ENCODE measurements at places on chromosomes 2 and 18.

- DNase-seq = no peak
Observed at GRCh38 chr2:26891-27290, 19.4 kb downstream of the FAM110C start.

DNA sequence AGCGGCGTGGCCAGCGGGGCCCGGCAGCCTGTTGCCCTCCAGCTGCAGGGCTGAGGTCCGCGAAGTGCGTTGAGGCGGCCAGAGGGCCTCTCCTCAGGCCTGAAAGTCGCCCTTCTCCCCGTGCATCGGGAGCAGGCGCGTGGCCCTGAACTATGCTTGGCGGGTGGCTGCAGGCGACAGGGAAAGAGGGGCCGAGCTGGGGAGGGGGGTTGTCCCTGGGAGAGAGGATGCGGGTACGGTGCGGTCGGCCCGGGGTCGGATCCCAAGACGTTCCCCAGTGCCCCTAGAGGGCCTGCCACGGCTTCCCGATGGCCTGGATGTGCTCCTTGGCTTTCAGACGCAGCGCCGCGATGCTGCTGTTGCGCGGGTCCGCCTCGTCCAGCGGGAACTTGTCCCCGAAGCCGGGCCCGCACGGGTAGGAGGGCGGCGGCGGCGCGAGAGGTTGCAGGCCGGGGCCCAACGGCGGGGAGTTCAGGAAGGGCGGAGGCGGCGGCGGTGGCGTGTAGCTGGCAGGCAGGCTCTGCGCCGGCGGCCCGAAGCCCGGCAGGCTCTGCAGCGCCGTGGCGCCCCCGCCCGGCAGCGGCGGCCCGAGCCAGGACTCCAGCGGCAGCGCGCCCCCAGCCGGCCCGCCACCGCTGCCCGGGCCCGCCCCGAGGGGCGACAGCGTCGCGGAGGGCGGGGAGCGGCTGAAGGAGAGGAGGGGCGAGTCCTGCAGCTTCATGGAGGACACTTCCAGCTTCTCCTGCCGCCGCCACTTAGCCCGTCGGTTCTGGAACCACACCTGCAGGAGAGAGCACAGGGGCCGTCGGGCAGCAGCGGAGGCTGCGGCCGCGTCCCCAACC lies 4.3 kb downstream of the RAX start:
- DNase-seq = peak; percentile 77

DNA sequence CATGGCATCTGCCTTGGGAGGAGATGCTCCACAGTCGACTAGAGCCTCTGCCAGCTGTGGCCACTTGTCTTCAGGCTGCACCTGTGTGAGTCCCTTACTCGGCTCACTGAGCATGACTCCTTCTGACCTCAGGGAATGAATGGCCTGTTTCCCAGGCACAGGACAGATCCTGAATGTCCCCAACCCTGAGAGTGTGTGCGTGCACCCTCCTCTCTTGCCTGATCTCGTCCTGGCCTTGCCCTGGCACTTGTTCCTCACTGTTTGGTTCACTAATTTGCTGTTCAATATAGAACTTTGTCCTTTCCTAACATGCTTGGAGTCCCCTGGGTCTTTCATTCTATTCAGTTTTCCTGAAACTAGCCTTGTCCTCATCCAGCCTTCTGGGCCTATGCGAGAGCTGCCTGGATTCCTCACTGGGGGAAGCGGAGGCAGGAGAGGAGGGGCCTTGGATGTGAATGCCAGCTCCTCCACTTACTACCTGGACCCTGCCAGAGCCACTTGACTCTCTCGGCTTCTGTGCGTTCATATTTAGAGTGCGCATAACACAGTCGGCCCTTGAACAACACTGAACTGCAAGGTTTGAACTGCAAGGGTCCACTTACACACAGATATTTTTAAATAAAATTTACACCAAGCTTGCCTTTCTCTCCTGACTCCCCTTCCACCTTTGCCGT lies 184.8 kb downstream of the ACKR3 start:
- DNase-seq = no peak

DNA sequence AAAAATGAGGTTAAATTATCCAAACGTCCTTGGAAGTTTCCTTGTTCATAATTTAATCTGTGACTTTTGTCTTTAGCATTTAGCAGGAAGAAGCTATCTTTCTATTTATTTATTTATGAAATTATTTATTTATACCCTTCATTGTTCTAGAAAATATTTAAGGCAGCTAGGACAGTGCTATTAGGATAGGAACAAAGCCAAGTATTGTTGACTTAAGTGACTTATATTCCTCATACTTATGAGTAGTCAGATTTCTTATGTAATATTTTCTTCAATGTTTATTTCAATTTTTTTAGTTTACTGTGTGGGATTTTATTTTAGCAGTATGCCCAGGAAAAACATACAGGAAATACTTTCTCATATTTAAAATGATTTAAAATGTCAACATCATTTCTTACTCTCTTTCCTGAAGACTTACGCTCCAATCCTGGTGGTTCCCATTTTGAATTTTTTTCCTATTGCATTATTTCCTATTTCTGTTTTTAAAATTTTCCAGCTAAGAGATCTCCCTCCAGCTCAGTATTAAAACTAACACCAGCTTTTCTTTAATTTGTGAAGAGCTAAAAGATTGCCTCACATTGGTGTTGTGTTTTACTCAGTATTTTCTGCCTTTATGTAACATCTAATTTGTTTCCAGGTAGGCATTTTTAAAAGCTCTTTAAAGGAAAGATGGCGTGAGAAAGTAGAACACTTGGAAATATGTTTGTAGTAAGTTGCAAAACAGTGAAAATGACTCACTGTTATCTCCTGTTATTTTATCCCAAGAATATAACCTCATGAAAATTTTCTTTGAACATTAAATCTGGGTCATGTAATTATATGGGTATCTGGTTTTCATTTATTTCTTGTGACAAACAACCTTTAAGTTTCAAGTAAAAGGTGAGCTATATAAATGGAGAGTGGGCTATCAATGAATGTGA lies 32.2 kb downstream of the MAPRE2 start:
- no peak for DNase-seq

DNA sequence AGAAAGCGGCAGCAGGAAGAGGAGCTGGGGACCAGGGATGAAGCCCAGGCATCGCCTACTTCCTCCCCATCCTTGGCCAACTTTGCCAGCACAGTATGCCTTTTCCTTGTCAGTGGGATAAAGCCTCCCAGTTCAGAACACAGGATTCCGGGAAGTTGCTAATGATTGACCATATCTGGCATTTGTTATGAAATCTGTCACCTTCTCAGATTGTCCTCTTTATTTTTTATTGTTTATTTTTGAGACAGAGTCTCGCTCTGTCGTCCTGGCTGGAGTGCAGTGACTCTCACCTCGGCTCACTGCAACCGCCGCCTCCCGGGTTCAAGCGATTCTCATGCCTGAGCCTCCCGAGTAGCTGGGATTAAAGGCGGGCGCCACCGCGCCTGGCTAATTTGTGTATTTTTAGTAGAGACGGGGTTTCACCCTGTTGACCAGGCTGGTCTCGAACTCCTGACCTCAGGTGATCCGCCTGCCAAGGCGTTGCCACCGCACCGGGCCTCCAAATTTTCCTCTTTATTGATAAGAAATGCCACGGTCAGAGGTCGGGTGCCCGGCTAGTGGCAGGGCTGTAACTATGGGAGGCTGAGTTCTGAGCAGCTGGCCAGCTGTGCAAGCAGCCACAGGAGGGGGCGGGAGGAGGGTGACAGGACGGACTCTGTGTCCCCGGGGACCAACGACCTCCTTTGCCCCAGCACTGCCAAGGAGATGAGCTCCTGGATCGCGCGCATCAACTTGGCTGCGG lies 24.4 kb downstream of the PSD4 start:
- DNase-seq = no peak

DNA sequence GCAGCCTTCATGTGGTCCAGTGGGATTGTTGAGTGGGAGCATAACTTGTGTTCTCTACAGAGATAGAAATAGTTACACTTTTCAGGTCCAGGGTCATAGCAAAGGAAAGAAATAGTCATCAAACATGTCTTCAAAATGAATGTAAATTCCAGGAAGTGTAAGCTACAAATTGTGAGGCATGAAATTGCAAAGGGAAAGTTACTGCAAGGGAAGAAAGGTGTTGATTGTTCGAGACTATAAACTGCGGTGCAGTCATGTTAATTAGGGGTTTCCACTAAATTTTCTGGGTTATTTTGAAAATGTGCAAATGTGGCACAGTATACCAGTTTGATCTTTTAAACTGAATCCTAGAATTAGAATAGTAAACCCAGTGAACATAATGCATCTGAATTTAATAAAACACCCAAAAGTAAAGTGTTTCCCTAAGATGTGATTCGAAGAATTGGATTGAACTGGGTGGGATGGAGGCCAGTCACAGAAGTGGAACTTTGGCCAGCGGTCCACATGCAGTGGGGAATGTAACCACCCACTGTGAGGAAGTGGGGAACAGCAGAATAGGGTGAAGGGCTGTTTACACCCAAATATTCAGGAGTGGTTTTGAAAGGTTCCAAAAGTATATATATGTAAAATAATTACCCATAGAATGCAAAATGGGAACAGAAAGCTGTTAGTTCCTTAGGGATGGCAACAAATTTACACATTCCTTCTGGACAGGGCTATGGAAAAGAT lies 126.5 kb upstream of the CCDC68 start:
- no peak for DNase-seq

DNA sequence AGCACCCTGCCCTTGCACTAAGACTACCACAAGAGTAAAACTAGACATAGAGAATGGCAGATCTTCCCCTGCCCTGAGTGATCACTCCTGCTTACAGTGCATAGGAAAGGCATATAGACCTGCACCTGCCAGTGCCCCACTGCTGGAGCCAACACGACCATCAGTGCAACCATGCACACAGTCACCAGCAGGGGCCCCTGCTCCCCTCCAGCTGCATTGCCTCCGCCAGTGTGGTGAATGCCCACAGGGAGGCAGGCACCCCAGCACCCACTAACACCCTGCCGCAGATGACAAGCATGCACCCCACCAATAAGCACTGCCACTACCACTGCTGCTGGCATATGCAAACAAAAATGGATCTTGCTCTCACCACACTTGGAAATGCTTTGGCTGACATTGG lies 478.8 kb downstream of the ADCYAP1 start:
- DNase-seq = no peak

- no peak for DNase-seq
Observed at GRCh38 chr18:63648241-63648640, 4.2 kb upstream of the SERPINB4 start.

DNA sequence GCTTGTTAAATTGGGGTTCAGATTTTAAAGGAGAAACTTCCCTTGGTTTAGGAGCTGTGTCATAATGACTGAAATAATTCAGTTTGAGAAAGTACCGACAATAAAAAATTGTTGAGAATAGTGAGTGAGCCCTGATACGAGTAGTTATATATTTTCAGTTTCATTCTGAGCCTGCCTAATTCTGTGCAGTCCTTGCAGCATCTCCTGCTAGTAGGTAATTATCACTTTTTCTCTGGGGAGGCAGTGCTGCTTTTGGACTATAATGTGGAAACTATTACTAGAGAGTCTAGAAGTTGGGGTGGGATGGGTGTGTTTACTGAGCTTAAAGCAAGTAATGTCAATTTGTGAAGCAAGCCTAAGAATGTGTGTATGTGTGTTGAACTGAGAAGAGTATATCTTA lies 21.7 kb downstream of the ZNF638 start:
- no peak for DNase-seq

- no peak for DNase-seq
Observed at GRCh38 chr18:29494371-29494770, 1317.4 kb upstream of the CDH2 start.

- peak; percentile 71 for DNase-seq
Observed at GRCh38 chr2:204072443-204073324, 136.1 kb downstream of the ICOS start.

GRCh38 chr2:33042265-33042664 lies 95.5 kb downstream of the LTBP1 start:
- no peak for DNase-seq

DNA sequence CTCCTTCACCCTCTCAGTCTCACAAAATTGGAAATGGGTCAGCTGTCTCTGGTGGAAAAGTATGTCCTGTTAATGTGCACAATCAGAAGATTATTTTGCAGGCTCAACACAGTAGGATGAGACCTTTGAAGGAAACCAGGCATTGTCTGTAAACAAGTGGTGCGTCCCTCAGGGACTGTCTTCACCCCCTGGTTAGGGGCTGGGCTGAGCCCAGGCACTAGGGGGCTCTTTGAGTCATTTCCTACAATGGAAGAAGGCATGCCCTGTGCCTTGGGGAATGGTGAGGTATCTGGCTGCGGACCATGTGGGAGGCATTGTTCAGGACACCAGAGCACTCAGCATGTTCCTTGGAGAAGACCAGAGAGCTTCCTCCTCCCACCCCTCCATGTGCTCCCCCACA lies 26.8 kb downstream of the PKDCC start:
- no peak for DNase-seq

GRCh38 chr2:68103709-68104055 lies 40.9 kb upstream of the C1D start:
- DNase-seq = no peak

GRCh38 chr18:76491473-76491775 lies 3.6 kb downstream of the ZNF516 start:
- peak; percentile 76 for DNase-seq

DNA sequence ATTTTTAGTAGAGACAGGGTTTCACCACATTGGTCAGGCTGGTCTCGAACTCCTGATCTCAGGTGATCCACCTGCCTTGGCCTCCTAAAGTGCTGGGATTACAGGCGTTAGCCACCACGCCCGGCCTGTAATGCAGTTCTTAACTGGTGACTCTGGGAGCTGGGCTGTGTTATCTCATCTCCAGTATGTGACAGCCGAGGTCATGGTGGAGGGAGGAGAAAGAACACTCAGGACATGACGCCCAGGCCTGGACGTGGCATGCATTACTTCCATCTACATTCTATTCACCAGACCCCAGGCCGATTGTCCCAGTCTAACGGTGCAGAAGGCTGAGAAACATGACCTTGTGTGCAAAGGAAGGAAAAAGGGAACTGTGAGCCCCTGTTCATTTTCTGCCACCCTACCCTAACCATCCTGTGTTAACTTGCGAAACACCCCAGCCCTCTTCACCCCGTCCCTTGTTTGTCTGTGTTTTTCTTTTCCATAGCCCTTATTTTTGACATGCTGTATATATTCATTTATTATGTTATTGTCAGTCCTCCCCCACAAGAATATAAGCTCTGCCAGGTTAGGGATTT lies 88.1 kb upstream of the ASAP2 start:
- peak; percentile 42 for DNase-seq

Data from hematopoietic multipotent progenitor cell treated with erythropoietin and hydrocortisone succinate and interleukin-3 and kit ligand, for 4 days (in vitro differentiated cells).